Activated T-helper 1 cell treated with Interleukin-2 at 50 U/mL for 16 hours (primary cell): ENCODE measurements at places on chromosomes 12 and 14.

GRCh38 chr12:74602881-74603672 lies 65.4 kb downstream of the ATXN7L3B start:
- no peak for DNase-seq

DNA sequence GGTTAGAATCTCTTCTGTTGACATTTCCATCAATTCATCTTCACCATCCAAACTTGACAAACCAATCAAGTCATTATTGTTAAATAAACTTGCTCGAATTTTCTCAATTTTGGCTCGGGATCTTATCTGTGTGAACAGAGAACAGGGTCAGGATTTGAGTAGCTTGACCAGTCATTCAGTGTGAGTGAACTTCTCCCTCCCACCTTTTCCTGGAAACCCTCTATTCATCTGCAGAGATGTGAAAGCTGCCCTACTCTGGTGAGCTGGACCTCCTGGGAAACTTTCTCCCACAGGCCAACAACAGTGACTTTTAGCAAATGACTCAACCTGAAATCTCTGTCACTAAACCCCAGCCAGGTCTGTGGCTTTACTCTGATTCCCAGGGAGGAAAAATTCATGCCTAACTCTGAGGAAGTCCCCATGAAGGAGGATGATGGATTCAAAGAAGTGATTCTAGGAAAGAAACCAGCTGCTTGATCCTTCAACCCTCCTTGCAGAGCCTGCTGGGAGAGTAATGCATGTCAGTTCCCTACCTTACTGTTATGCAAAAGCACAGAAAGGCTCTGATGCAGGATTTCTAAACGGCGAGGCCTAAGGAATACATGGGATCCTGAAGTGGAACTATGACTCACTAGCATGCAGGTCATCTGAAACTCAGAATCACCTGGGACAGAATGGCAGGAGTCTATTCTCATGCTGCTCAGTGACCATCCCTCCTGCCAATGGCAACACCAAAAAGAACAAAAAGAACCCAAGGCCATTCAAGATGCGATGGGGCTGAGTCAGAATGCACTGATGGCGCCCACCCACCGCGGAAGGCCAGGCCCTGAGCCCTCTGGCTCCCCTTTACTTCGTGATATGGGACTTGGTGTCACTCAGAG lies 58.0 kb downstream of the TRAFD1 start:
- DNase-seq = no peak

DNA sequence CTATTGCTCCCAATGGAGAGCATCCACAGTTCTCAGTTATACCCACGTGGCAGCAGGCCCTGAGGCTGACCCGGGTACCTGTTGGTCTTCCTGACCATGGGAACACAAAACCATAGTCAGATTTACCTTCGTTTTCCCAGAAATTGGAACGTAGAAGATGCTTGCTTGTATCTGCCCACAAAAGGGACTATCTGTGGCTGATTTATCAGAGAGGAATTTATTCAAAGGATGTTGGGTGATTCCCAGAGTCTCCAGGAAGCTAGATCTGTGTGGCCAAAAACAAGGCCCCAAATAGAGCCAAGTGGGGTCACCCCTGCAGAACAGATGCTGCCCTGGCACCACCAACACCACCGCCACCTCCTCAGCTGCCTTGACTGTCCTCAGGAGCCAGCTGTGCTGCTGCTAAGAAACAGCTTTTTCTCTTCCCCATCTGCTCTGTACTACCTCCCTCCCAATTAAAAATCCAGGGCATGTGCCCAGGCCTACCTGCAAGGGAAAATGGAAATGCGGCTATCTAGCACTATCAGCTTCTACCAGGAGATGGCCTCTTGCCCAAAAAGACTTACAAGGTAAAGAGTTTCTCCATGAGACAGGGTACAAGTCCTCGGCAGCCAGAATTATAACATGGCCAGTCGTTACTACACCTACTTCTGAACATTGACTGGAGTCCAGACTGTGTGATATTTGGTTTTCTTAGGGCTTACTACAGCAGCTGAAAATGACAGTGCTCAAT lies 128.6 kb upstream of the PLEKHG7 start:
- DNase-seq = no peak

- DNase-seq = peak; percentile 37
These were observed 11.0 kb downstream of the ORAI1 start for GRCh38 chr12:121637231-121637914.

- no peak for DNase-seq
These were observed 4.6 kb upstream of the ZDHHC22 start for GRCh38 chr14:77145975-77146740.

DNA sequence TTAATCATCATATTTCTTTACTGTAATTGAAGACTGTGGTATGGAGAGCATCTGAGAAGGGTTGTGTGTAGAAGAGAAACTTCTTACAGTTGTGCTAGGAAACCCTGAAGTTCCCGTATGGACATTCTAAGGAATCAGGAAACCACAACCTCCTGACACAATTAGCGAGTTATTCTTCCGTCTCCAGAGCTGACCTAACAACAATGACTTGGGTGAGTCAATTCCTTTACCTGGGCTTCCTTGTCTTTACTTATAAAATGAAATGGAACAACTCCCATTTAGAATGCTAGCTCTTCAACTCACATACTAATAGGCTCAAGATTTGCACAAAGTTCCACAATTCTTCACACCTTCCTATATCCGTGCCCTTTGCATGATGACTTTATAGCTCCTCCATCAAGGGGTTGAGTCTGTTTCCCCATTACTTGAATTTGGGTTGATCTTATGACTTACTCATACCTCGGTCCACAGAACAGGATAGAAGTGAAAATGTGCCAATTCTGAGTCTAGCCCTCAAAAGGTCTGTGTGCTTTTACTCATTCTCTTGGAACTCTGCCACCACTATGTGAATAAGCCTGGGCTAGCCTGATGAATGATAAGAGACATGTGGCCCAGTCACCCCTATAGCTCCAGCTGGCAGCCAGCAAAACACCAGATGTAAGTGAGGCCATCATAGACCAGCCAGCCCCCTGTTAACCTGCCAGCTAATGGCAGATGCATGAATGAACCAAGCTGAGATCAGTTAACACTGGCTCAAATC lies 459.4 kb downstream of the ETNK1 start:
- DNase-seq = no peak

DNA sequence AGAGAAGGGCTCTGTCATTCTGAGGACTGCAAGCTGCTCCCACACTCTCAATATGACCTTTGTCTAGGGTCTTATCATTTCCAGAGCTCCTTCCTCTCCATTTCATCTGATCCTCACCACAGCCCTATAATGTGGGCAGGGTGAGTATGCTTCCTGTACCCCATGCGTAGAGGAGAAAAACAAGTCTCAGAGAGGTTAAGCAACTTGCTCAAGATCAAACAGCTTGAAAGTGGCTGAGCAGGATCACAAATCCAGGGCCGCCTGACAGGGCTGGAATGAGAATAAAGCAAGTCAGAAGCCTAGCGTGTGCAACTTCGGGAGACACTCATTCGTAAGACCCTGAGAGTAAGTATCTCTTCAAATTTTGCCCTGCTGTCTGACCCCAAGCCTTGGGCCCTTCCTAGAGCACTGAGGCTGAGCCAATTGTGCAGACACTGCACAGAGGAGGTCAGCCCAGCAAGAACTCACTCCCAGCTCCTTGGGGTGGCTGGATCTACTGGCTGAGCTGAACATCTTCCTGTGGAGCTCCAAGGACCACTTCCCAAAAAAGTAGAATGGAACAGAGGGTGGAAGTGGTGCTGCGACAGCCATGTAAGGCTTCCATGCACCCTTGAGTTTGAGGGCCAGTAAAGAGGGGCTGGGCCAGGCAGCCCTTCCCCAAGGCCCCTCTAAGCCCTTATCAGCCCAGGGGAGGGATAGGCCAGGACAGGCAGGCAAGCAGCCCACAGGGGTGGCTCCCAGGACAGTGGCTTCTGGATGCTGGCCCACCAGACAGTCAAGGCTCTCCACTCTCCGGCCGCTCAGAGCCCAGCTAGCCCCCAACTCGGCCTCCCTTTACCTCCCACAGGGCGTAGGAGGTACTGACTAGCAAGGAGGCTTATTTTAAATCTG lies 10.5 kb downstream of the ZFP36L1 start:
- no peak for DNase-seq
